ENCODE measurements at places on chromosomes 2 and 18.

GRCh38 chr2:213232649-213233437, 51.4 kb upstream of the SPAG16 start:
- H3K27ac ChIP-seq, result no peak overlapping the region
- H3K4me1 ChIP-seq, result peaks cover 24% of the 10 kb centered on the region
- no peak for DNase-seq
- no peaks in the 10 kb centered on the region for H3K27me3 ChIP-seq
- no peak overlapping the region for H3K4me3 ChIP-seq

- no peak overlapping the region for H3K27ac ChIP-seq
- no peak for DNase-seq
- peaks cover 3% of the 10 kb centered on the region for H3K4me1 ChIP-seq
- H3K4me3 ChIP-seq, result no peak overlapping the region
- H3K36me3 ChIP-seq, result no peaks in the 10 kb centered on the region
These were observed 89.3 kb upstream of the OTOS start for GRCh38 chr2:240229603-240230235.

- H3K4me1 ChIP-seq, result peaks cover 14% of the 10 kb centered on the region
- H3K36me3 ChIP-seq, result no peaks in the 10 kb centered on the region
- no peak overlapping the region for H3K27ac ChIP-seq
- no peaks in the 10 kb centered on the region for H3K27me3 ChIP-seq
- H3K4me3 ChIP-seq, result no peak overlapping the region
- peak; percentile 11 for DNase-seq
These were observed 120.6 kb downstream of the CAPN13 start for GRCh38 chr2:30686669-30687068.

DNA sequence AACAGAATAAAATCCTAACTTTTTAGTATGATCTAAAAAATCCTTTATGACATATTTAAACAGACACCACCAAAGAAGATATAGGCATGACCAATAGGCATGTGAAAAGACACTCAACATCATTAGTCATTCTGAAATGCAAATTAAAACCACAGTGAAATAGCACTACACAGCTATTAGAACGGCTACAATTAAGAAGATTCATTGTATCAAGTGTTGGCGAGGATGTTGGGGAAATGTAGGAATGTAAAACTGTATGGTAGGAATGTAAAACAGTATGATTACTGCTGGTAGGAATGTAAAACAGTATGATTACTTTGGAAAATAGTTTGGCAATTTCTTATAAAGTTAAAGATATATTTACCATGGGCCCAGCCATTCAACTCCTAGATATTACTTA, 253.3 kb upstream of the TCF4 start:
- no peak for DNase-seq
- H3K4me3 ChIP-seq, result no peak overlapping the region
- no peaks in the 10 kb centered on the region for H3K27me3 ChIP-seq
- H3K4me1 ChIP-seq, result peaks cover 13% of the 10 kb centered on the region

- no peak for DNase-seq
- H3K27me3 ChIP-seq, result no peaks in the 10 kb centered on the region
- peaks cover 14% of the 10 kb centered on the region for H3K4me1 ChIP-seq
- no peak overlapping the region for H3K4me3 ChIP-seq
- H3K36me3 ChIP-seq, result peaks cover 40% of the 10 kb centered on the region
These were observed 77.4 kb downstream of the SLC39A10 start for GRCh38 chr2:195734395-195734794.

DNA sequence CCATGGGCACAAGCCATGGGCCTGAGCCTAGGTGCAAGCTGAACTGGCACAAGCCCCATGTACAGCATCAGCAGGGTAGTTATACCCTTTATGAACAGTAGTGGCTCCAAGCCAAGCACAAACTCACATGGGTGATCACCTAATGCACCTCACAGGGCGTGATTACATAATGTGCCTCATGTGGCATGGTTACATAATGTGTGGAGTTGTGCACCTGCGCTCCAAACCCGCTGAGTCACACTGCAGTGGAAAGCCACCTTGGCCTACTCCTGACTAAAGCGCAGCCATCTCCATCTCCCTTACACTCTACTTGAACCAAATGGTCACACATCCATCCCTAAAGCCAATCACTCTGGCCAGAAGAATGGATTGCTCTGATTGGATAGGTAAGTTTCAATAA, 279.7 kb downstream of the MBD2 start:
- H3K4me1 ChIP-seq, result no peaks in the 10 kb centered on the region
- H3K4me3 ChIP-seq, result no peak overlapping the region
- no peak overlapping the region for H3K27ac ChIP-seq
- H3K27me3 ChIP-seq, result no peaks in the 10 kb centered on the region

DNA sequence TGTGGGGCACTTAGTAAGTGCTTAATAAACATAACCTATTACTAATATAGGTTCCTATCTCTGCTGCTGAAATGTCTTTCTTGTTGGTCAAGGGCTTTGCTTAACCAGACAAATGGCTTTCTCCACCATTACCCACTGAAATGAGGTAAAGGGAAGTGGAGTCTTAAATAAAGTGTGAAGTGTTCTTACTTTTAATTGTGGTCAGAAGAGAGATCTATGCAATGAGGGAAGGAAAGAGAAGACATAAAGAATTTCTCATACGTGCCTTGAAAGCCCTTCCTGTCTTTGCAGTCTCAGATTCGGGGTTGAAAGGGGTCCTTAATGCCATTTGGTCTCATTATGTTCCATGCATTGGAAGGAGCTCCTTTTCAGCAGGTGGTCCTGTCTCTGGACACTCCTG, 6.9 kb upstream of the CXCR4 start:
- H3K4me1 ChIP-seq, result no peaks in the 10 kb centered on the region
- no peaks in the 10 kb centered on the region for H3K36me3 ChIP-seq
- no peak overlapping the region for H3K27ac ChIP-seq

- no peaks in the 10 kb centered on the region for H3K27me3 ChIP-seq
- peaks cover 18% of the 10 kb centered on the region for H3K36me3 ChIP-seq
- H3K4me3 ChIP-seq, result no peak overlapping the region
These were observed 29.5 kb downstream of the METTL8 start for GRCh38 chr2:171404261-171404660.

- H3K4me1 ChIP-seq, result peaks cover 8% of the 10 kb centered on the region
- peak; percentile 11 for DNase-seq
- no peak overlapping the region for H3K27ac ChIP-seq
- peaks cover 14% of the 10 kb centered on the region for H3K27me3 ChIP-seq
- no peaks in the 10 kb centered on the region for H3K36me3 ChIP-seq
These were observed 13.9 kb downstream of the CROCC2 start for GRCh38 chr2:240919786-240920782.

GRCh38 chr2:235563056-235563910, 69.4 kb downstream of the AGAP1 start:
- H3K36me3 ChIP-seq, result peaks cover 5% of the 10 kb centered on the region
- no peak overlapping the region for H3K27ac ChIP-seq
- H3K4me3 ChIP-seq, result no peak overlapping the region
- DNase-seq, result no peak
- peaks cover 6% of the 10 kb centered on the region for H3K27me3 ChIP-seq
- H3K4me1 ChIP-seq, result peaks cover 37% of the 10 kb centered on the region

DNA sequence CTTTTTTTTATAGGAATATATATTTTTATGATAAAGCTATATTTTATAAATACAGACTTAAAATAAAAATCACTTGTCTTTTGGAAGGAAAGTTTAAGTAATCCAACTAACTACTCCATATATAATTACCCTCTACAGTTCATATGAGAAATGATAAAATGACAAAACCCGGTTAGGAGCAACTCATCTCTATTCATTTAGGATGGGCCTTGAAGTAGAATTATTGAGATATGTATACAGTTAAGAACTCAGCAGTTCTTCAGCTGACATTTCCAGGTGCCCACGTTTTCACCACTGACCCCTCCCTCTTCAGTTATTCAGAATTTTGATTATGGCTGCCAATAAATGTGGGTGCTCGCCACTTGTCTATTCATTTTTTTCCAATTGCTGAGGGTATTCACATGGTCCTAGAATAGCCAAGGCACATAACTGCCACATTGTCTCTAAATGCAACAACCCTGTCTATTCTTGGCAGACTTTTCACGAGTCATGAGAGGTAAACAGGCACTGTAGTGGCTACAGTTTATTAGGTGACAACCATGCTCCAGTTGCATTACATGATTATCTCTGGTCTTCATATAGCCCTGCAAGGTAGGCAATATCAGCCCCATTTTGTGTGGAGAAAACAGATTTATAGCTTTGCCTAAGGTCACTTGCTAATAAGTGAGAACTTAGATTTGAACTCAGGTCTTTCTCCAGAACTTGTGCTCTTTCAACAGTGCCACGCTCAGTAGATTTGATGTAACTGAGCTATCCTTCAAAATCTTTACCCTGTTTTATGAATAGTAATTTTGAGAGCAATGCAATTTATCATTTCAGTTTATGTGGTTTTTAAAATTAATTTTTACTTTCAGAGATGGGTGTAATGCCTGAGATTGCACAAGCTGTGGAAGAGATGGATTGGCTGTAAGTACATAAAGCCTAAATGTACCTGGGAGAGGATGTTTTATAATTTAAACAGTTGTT, 2.9 kb downstream of the DDX1 start:
- H3K27me3 ChIP-seq, result no peaks in the 10 kb centered on the region
- peaks cover 19% of the 10 kb centered on the region for H3K4me1 ChIP-seq
- H3K4me3 ChIP-seq, result no peak overlapping the region
- no peak for DNase-seq

- no peak for DNase-seq
- no peak overlapping the region for H3K4me3 ChIP-seq
- no peaks in the 10 kb centered on the region for H3K27me3 ChIP-seq
- H3K36me3 ChIP-seq, result no peaks in the 10 kb centered on the region
- H3K27ac ChIP-seq, result no peak overlapping the region
These were observed 65.9 kb upstream of the ACTR3 start for GRCh38 chr2:113823716-113824595.

- H3K27ac ChIP-seq, result no peak overlapping the region
- H3K27me3 ChIP-seq, result no peaks in the 10 kb centered on the region
- no peak overlapping the region for H3K4me3 ChIP-seq
- peaks cover 53% of the 10 kb centered on the region for H3K4me1 ChIP-seq
- H3K36me3 ChIP-seq, result peaks cover 6% of the 10 kb centered on the region
These were observed 82.5 kb upstream of the MAP3K20 start for GRCh38 chr2:172993139-172993538.

- H3K4me3 ChIP-seq, result no peak within 1 kb of the TSS
- H3K4me1 ChIP-seq, result peaks cover 8% of the 10 kb centered on the region
- peaks cover 10% of the 10 kb centered on the region for H3K36me3 ChIP-seq
These were observed at the start of gene RSAD2 for GRCh38 chr2:6877402-6878304. TSS of gene RSAD2 (plus strand) at chr2:6877777. CDS start at chr2:6877801, 24 bp downstream.
